ENCODE measurements at places on chromosomes 2 and 18.

DNA sequence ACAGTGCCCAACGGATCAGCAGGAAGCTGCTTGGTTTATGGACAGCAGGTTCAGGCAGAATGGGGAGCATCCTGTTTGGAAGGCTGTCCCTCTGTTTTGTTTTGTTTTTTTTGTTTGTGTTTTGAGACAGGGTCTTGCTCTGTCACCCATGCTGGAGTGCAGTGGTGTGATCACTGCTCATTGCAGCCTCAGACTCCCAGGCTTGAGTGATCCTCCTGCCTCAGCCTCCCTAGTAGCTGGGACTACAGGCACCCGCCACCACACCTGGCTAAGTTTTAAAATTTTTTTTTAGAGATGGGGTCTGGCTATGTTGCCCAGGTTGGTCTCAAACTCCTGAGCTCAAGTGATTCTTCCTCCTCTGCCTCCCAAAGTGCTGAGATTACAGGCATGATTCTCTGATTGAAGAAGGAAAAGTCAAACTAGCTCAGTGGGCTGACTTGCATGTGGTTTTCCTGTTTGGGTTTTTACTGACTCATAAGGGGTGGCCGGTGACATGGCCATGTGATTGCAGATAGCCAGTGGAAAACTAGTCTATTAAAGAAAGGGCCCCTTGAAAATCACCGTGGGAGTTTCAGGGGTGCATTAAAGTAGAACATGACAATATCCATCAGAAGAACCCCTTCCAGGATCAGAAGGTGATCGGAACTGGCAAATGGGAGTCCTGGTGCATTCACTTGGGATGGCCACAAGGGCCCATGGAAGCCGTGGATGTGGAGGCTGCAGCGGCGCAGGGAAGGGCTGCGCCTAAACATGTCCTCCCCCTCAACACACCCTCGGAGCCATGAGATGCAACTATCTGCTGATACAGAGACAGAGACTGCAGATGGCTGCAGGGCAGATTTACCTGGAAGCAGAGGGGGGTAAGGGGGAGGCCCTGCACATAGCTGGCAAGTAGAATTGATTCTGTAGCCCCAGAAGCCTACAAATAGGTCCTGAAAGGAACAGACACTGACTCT is 26.5 kb downstream of the AQP12B start:
- DNase-seq: no peak

DNA sequence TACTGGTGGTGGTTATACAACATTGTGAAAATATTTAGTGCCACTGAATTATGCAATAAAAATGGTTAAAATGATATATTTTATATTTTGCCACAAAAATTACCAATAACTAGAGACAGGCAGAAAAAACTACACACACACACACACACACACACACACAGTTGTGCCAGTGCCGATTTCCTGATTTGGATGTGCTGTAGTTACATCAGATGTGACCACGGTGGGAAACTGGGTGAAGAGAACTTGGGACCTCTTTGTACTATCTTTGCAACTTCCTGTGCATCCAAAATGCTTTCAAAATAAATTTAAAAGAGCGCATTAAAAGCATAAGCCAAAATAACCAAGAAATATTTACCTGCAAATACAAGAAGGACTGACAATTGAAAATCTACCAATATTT is 61.6 kb upstream of the CCBE1 start:
- no peak for DNase-seq

DNA sequence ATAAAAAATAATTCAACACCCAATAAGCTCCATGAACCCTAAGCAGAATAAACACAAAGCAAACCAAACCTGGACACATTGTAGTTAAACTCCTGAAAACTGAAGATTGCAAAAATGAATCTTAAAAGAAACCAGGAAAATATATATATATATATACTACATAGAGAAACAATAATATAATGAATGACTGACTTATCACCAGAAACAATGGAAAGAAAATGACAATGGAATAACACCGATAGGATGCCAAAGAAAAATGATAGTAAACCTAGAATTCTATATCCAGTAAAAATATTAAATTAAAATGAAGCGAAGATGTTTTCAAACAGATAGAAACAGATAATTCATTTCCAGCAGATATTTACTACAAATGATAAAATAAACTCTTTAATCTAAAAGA is 346.9 kb downstream of the IRS1 start:
- no peak for DNase-seq

DNA sequence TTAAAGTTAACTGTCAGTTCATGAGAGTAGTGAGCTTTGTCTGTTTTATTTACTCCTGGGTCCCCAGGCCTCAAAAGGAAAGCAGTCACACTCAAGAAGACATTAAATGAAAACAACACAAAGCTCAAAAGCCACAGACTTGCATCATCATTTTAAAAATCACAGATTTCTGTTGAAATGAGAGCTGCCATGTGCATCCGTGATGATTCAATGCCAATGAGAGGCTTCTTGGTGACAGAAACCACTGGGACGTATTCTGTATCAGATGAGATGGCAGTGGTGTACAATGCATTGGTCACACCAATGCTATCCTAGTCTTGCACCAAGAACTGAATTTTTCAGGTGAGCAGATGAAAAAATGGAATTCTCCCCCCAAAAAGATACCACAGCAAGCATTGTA is 204.8 kb downstream of the ANAPC1 start:
- no peak for DNase-seq

- no peak for DNase-seq
These were observed 14.3 kb downstream of the GPR17 start for GRCh38 chr2:127660291-127660578.

DNA sequence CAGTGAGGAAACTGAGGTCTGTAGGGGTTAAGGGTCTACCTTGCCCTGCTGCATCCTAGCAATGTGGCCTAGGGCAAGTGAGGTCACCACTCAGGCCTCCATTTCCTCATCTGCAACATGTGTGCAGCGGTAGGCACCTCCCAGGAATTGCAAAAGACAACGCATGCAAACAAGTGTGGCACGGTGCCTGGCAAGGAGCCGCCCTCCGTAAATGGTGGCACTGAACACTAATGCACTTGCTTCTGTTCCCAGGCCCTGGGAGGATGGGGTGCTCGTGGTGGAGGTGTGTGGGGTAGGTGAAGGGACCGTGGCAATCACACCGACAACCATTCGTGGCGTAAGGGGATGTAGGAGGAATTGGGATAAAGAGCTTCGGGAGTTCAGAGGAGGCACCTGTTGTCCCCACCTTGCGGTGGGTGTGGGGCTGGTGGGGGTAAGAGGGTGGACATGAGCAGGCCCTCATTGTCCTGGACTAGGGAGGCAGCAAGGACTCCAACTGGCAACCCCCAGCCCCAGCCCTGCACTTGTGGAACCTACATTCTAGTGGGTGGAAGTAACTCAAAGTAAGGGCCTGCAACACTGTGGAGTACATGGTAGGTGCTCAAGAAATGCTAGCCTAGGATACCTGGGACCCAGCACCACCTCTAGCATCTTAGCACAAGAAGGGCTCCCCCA is 26.0 kb downstream of the ATOH8 start:
- no peak for DNase-seq

DNA sequence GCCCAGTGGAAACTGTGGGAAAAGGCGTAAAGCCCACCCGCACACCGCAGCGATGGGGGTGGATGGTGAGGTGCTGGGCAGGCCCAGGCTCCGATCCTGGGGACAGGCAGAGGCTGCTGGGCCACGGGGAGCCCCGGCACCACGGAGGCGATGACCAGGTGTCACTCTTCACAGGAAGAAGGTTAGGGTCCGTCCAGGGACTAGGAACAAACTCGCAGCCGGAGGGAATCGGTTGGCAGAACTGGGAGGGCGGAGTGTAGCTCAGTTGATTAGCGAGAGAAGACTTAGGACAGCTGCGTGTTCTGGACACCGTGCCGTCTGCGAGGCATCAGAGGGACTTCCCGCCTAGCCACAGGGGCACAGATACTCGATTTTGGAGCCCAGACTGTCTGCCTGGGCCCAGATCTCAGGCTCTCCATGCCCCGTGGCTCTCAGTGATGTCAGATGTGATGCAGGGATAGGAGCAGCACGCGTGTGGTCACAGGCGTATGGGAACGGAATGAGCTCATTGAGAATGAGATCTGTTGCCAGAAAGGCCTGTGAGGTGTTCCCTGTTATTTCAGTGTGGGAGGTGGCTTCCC is 16.1 kb upstream of the ALLC start:
- DNase-seq: no peak

DNA sequence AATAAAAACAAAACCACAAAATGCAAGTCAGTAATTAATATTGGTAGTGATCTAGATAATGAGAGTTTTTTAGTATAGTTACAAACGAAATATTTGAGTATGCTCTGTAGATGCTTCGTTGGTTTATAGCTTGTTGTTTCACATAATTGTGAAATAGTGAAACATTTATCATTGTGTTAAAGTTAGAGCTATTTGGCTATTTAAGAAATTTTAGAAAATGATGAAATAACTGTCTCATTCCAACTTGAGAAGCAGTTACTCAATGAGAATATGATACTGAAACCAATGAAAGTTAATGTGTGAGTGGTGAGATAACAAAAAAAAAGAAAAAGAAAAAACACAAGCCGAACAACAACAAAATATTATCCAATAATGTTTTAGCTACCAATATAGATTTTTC is 475.6 kb upstream of the ZEB2 start:
- DNase-seq: no peak

DNA sequence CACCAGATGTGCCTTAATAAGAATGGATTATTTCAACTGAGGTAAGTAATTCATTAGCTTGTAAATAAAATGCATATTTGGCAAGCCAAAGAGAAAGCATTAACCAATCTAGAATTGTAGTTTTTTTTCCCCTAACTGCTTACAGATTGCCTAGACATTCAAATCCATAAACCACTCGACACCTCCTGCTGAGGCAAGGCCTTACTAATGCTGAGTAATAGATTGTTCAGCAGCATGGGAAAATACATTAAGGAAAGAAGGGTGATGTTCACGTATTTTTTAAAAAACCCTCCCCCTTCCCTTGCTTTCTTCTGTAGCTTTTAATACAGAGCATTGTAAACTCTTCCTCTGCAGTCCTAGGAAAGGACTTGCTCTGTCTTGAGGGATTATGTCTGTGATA is 17.0 kb upstream of the LINC00305 start:
- no peak for DNase-seq

GRCh38 chr2:8413589-8414135 is 268.2 kb upstream of the ID2 start:
- no peak for DNase-seq

DNA sequence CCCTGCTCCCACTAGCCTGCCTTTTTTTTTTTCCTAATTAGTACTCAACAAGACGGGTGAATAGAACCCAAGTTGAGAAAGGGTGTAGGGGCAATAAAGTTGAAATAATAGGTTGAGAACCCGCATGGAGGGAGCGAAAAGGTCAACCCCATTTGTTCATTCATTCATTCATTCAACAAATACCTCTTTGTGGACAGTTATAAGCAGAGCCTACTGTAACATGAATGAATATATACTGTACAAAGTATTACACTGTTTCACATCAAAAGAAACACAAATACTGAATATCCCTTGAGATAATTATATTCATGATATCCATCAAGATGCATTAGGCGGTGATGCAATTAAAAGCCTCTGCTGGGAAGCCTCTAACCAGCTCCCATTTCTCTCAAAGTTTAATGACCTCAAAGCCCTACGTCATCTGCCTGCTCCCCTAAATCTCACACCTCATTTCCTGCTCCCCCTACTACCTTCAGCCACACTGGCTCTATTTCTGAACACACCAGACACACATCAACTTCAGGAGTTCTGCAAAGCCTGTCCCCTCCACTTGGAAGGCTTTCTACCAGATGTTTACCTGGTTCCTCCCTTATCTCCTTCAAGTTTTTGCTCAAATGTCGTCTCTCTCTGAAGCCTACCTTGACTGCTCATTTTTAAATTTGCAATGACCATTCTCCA is 1.4 kb upstream of the NBAS start:
- no peak for DNase-seq

DNA sequence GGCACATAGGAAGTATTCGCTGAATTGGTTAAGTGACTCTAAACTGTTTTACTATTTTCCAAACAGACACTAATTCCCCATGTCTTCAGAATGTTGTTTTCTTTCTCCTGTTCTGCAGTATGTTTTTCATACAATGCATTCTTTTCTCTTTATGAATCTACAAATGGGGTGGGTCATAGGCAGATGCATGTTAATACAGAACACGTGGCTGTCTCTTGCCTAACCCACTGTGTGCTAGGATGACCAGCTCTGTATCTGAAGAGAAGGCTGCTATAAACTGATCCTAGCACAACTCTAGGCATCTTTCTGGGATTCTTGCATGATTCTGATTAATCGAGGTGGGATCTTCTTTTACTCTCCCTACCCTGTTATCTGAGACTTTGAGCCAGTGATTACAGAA is 826.0 kb downstream of the PLCL1 start:
- DNase-seq: no peak

DNA sequence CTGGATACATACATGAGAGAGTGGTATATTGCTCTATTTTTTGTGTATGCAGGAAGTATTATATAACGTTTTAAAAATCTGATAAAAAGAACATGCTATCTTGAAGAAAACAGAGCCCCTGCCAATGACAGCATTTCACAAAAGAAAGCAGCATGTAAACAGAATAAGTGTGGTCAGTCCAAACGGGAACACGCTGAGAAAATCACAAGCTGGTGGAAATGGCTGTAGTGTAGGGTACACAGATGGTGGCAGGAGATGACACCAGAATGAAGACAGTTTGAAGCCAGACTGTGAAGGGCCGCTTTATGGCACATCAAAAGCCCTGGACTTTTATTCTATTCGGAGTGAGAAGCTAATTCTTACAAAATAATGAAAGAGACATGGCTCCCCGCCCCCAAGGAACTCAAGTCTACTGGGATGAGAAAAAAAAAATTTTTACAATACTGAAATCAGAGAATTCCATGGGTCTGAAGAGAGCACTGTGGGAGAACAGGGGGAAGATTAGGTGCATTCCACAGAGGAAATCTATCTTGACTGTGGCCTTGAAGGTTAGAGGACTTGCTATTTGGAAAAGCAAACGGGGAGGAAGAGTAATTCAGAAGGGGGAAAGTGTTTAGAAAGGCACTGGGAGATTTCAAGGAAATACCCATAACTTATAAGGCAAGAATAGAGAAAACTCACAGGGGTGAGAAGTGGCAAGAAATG is 217.7 kb upstream of the SMAD7 start:
- DNase-seq: no peak

- DNase-seq: no peak
These were observed 11.2 kb upstream of the NABP1 start for GRCh38 chr2:191666732-191667131.

GRCh38 chr18:9330419-9330818 is 4.2 kb upstream of the TWSG1 start:
- DNase-seq: no peak

DNA sequence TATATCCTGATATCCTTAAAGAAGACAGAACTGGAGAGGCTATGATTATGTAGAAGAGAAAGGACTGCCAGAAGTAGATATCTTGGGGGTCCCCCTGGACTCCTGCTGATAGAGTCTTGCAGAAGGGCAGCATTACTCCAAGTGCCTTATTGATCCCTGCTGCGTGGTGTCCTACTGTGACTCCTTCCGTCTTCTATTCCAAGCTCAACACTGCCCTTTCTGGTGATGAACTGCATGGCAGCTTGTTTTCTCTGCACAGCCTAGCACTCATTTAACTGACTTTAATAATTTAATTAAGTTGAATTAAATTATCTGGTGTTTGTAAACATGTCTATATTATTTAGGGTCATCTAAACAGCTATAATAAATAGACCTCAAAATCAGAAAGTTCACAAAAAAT is 194.1 kb upstream of the DSEL start:
- no peak for DNase-seq
